ENCODE measurements at places on chromosomes 6 and 20.

DNA sequence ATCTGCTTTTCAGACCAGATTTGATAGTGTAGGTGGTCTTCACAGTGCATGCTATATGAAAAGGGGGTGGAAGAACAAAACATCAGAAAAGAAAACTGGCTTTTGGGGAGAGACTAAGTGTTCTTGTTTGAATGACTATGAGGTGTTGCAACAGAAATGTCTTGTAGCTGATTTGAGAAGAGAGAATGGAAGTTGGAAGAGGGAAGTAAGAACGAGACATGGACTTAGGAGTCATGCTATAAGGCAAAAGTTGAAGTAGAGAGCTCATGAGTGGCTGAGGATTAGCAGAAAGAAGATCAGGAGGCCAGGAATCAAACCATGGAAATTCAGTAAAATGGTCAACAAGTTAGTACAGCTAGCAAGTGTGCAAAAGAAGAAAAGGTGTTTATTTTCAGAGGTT, 32.1 kb downstream of the FNDC1 start:
- no peak for DNase-seq

DNA sequence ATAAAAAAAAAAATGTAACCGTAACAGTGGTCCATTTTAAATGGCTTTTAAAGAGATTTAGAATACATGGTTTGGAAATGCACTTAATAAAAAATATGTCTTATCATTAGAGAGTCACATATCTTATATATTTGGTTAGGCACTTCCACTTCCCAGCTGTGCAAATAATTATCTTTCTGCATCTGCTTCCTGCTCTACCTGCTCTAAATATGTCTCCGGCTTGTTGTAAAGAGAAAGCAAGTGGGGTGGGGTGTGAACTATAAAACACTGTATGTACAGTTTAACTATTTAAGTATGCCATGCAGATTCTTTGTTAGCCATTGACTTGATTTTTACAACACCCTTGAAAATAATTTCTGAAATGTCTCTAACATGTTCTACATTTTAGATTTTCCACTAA, 106.3 kb downstream of the NKAIN2 start:
- no peak for DNase-seq

- no peak for DNase-seq
These were observed 33.1 kb upstream of the SEC63 start for GRCh38 chr6:107991061-107991460.

- DNase-seq: no peak
These were observed 21.0 kb downstream of the EPB41L1 start for GRCh38 chr20:36175475-36175995.

DNA sequence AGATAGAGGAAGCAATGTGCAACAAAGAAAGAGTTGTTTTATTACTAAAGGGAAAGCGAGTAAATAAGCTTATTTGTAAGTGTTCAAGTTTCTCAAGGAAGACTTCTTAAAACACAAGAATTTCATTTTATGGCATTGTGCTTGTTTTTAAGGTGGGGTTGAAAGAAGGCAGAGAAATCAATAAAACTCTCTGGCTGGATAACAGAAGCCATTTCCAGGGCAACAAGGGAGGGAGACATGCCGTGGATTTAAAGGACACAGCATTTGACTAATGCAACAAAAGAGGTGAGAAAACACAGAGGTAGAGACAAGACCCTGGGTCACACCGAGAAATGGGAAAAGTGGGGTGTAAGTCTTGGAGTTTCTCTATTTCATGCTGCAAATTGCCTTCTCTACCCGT, 28.8 kb upstream of the GMPR start:
- no peak for DNase-seq

GRCh38 chr6:151379933-151380847, 11.2 kb downstream of the ZBTB2 start:
- peak; percentile 58 for DNase-seq

GRCh38 chr20:37528446-37529213, 954 bp upstream of the BLCAP start:
- DNase-seq: peak; percentile 52

GRCh38 chr6:91185072-91185471, 598.2 kb upstream of the MAP3K7 start:
- no peak for DNase-seq

DNA sequence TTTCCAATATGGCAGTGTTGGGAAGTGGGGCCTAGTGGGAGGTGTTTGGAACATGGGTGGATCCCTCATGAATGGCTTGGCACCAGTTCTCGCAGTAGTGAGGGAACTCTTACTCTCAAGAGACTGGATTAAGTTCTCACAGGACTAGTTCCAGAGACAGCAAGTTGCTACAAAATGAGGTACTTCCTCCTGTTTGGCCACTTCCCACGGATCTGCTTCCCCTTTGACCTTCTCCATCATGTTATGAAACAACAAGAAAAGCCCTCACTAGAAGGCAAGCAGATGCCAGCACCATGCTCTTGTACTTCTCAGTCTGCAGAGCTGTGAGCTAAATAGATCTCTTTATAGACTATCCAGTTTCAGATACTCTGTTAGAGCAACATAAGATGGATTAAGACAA, 3.1 kb downstream of the RSPH3 start:
- no peak for DNase-seq
